CD8-positive, alpha-beta memory T cell (primary cell): ENCODE measurements at places on chromosomes 16 and 17.

DNA sequence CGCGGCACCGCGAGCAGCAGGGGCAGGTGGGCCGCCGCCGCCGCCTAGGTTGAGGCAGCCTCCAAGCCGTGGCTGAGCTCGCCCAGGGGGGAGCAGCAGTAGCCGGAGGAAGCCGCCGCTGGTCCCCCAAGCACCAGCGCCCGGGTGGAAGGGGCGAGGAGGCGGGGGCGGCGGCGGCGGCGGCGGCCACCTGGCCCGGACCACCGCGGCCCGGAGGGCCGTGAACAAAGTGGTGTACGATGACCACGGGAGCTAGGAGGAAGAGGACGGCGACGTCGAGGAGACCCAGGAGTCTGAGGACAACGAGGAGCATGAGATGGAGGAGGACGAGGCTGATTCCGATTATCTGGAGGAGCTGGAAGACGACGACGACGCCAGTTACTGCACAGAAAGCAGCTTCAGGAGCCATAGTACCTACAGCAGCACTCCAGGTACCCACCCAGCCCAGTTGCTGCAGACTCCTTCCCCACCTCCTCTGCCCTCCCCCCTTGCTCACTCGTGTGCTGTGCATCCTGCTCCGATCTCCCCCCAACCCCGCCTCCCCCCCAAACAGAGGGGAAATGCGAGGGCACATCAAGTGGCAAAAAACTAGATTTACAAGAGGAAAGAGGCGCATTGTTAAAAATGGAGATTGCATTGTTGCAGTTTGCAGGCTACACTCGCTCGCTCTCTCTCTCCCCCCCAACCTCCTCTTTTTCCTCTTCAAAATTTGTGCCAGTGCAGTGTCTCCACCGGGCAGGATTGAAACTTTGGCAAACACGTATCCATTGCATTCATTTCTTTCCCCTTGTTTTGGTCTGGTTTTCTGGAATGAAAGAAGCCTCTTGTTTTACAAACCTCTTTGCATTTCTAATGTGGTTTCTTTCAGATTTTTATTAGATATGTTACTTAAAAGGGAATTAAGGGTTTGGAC lies 41.8 kb upstream of the AMZ2 start:
- peak; percentile 80 for DNase-seq

GRCh38 chr16:6645768-6646568 lies 686.7 kb upstream of the RBFOX1 start:
- DNase-seq: no peak

DNA sequence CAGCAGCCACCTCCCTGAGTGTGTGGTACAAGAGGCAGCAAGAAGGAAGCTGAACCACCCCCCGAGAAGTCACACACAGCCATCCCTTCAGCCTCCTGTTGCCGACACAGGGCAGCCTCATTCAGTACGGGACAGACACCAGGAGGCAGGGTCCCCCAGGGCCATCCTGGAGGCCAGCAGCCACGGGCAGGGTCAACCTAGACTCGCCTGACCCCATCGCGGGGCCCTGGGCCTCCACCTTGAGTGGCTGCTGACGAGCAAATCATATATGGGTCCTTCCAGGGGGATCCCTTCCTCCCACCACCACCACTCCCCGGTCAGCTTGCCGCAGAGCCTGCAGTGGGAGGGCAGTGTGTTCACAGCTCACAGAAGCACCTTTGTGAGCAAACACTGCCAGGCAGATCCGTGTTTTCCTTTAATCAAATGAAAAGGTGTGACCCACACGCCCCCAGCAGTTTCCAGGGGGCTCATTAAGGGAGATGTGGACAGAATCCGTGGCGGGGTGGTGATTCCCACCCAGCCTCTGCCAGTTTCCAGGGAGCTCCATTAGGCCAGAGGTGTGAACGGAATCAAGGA lies 5.6 kb upstream of the ACSF3 start:
- DNase-seq: no peak

- DNase-seq: no peak
Measured at GRCh38 chr17:60846175-60846574, 168.5 kb downstream of the BCAS3 start.

- no peak for DNase-seq
Measured at GRCh38 chr16:3595110-3595486, 16.3 kb downstream of the SLX4 start.

DNA sequence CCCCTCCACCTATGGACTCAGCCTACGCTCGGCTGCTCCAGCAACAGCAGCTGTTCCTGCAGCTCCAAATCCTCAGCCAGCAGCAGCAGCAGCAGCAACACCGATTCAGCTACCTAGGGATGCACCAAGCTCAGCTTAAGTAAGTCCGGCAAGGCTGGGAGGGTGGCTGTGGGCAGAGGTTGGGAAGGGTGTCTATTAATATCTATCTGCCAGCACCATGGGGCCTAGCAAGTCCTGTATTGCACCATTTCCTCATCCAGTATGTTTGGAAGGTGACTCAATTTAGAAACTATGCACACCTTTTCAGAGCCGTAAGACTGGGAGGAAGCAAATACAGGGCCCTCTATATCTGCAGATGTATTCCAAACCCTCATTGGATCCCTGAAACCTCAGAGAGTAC lies 45.0 kb upstream of the ARHGAP44 start:
- no peak for DNase-seq

DNA sequence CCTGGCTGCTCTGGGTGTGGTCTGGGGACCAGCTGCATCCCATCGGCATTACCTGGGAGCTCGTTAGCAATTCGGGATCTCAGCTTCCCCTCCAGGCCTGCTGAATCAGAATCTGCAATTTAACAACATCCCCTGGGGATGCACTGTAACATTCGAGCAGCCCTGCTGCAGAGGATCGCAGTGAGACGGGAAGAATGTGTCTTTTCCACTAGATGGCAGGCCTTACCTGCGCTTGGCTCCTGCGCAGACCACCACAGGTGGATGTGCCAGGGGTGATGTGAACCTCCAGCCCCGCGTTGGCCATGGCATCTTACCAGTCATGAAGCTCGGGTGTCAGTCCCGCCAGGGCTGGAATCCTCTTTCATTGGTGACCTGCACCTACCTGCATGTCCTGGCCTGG lies 209.9 kb downstream of the PRKCB start:
- no peak for DNase-seq

DNA sequence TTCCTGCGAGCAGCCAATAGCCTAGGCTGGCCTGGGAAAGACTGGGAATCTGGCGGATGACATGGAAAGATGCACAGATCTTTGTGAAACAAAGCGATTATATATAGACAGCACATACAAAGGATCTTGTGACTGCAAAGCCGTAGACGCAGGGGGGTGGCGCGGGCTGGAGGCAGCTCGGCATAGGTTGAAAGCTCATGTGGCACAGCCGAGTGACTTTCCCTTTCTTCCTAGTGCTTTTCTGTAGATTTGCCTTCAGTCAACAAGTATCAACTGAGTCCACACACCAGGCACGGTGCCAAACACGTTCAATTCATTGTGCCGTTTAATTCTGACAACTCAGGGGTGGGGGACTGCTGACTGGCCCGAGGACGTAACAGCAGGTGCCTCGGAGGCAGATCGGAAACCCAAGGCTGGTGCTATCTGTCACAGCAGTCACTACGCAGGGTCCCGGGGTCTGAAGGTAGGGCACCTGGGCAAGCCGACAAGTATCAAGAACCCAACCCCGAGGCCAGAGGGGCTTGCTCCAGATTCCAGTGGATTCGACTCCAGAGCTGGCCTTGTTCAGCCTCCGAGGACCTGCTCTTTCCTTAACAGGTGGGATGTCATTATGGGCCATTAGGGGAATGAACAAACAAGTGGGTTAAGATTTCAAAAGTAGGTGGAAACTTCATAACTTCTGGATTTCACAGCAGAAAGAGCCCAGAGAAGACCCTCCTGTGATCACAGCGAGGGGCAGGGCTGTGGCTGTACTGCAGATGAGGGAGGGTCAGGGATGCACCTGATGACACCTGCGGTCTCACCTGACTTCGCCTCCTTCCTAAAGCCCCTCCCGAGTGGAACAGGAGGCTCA lies 5.9 kb downstream of the PAM16 start:
- no peak for DNase-seq
